ENCODE measurements at places on chromosomes 7 and 10. TPM values are rescaled to one million over a fixed set of nuclear protein-coding genes. Genes with fewer than 3 reads are reported as not detected.

DNA sequence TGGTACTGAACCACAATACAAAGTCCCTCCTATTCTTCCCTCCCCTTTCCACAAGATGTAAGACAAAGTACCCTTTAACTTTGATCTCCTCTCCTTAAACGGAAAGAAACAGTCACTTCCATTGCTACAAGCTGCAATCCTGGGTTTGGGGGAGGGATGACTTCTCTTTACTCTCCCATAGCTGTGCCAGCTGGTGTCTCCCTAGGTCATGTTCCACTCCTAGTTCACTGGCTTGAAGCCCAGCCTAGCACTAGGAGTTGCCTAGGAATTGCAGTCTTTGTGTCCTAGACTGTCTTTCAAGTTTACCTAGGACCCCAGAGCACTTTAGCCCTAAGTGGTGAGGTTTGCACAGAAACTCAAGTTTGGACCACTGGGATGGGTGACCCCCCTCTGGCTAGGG, 311.1 kb downstream of the HPSE2 start:
- no peak for DNase-seq

Gene ARL4A
- total RNA-seq = 22.1 TPM

Gene NODAL
- not detected for total RNA-seq

DNA sequence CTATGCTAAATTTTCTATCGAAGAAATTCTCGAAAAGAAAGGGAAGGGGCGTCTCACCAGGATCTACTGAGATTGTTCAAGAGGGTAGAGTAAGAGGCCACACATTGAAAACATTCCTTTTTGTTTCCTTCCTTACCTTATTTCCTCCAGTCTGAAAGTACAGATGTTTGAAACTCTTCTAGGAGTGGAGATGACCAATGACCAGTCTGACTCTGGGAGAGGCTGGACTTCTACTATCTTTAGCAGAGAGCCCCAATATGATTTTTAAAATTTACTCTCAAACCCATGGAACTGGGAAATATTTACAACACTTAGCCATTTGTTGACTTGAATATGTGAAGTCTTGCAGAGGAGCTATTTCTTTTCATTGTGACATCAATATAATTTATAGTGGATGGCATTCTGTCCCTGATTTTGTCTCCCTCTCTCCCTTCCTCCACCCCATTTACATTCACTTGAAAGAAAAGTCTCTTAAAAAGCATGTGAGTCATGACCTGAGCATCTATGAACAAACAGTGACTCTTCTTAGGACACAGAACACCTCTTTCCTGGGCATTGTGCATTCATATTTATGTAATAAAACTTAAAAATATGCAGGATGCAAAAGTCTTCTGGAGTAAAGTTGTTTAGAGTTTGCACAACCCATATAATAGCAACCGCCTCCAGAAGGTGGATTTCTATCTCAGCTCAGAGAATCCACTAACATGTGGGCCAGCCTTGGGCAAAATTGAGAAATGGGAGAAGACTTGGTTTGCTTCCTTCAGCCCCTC, 31.2 kb upstream of the BMPER start:
- DNase-seq = no peak

GRCh38 chr10:46317370-46317769, 30.6 kb downstream of the ANTXRL start:
- no peak for DNase-seq

- no peak for DNase-seq
These were observed 222.2 kb downstream of the NEBL start for GRCh38 chr10:20674926-20675325.

Gene PDE1C
- total RNA-seq = 5.9 TPM

Gene ANXA8L1
- 3.3 TPM for total RNA-seq
